Central memory CD4-positive, alpha-beta T cell (primary cell): ENCODE measurements at places on chromosomes 7 and 10.

- DNase-seq = no peak
These were observed 257.3 kb downstream of the TRIL start for GRCh38 chr7:28700790-28701203.

DNA sequence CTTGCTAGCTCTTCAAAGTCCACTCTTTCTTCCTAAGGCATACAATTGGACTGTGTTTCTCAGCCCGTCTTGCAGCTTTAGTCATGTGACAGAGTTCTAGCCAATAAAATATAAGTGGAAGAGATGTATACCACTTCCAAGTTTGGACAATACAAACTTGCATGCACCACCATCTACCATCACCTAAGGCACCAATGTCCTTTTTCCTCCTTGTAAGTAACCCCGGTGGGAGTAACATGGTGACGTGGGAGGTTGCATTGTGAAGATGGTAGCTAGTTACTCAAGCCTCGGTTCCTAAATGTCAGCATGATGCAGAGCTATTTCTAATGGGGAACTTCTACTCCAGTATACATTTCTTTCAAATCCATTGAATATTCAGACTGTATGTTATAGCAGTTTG, 5.3 kb upstream of the CACNB2 start:
- no peak for DNase-seq

DNA sequence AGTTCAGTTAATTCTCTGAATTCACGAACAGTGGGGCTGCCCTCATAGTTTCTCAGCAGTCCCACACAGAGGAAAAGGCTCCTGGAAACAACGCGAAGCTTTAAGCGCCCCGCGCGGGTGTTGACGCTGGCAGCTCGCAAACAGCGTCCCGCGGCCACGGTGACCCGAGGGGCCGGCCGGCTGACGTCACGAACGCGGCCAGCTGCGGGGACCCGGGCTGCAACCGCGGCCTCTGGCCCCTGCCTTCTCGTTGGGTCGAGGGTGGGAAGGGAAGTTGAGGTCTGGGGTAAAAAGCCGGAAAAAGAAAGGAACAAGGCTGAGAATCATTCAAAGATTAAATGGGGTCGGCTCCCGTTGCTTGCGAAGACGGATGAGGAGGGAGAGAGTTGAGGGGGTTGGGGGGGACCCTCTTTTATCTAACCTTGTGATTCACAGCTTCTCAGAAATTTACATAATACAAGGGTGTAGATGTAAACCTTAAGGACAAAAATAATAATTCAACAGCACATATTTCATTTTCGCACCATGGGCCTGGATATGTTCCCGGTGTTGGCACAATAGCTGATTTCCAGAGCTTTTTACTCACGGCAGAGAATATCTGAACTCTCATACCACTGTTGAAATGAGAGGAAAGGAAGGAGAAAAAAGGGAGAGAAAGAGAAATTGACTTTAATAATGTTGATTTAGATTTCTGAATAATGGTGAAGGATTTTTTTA, 7.3 kb upstream of the FEZF1 start:
- DNase-seq = no peak

DNA sequence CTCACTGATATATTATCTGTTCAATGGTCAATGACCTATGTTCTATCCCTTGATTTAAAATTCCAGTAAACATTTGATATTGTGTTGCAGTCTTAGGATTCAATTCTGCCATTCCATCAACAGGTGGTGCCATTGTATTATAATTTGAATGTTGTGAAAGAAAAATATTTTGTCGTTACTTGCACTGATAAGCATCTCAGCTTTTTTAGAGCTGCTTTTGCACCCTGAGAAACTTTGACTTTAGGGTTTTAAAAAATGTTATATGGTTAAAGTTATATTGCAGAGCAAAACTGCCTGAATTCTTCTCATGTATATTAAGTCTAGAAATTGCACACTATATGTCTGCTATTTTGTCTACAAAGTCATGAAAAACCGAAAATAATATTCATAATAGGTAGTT, 18.8 kb upstream of the MINDY3 start:
- DNase-seq = peak; percentile 21

DNA sequence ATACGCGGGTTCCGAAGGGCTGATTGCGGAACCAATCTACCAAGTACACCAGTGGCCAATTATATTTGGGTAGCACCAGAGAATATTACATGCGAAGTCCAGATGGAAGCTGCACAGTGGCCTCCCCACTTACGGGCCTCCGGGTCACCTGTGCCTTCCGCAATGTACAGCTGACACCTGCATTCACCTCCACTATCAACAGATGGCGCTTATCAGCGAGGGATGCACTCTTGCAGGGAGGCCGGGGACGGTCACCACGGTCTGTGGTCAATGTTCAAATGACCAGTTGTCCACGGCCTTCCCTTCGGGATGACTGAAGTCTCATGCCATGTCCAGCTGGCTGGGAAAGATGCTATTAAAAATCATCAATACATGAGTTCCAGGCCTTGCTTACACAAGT, 47.6 kb downstream of the SLIT1 start:
- DNase-seq = no peak

- DNase-seq = no peak
These were observed 995 bp upstream of the CFTR start for GRCh38 chr7:117478836-117479224.

- no peak for DNase-seq
These were observed 68.3 kb downstream of the MINDY3 start for GRCh38 chr10:15791816-15792524.

DNA sequence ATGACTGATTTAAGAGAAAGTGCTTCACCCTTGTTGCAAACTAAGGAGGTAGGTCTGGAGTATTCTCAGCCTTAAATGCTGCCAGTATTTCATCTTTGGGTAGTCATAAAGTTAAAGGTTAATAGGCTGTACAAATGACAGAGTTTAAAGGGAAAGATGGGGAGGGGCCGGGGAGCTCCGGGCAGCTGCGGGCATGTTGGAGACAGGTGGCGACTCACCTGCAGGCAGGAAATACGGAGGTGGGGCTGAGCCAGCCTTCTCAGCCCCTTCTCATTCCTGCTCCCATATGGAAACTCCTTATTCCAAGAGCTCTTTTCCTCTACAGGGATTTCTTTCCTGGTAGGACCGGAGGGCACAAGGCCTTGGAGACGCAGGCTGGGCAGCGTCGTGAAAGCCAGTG, 31.8 kb upstream of the HMX3 start:
- no peak for DNase-seq

GRCh38 chr10:43735907-43736306, 87.2 kb upstream of the ZNF32 start:
- no peak for DNase-seq

GRCh38 chr7:51234139-51234538, 82.5 kb downstream of the COBL start:
- DNase-seq = no peak

- no peak for DNase-seq
These were observed 98.3 kb downstream of the MKLN1 start for GRCh38 chr7:131425992-131426391.

GRCh38 chr10:1516492-1517165, 220.7 kb downstream of the ADARB2 start:
- no peak for DNase-seq

DNA sequence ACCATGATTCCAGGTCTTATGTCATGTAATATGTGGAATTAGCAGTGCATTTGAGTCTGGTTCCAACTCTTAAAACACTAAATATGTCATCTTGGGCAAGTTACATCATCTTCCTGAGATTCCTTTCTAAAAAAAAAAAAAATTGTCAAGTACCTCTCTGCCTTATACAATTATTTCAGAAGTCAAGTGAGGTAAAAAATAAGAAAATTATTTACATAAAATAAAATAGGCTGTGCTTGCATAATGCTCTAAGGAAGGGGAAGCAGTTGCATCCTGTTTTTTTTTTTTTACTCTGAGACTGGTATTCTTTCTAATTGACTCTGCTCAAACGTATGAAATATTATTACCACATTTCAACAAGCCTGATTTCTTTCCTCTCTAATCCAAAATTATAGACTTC, 55.1 kb upstream of the SEMA3A start:
- DNase-seq = no peak

DNA sequence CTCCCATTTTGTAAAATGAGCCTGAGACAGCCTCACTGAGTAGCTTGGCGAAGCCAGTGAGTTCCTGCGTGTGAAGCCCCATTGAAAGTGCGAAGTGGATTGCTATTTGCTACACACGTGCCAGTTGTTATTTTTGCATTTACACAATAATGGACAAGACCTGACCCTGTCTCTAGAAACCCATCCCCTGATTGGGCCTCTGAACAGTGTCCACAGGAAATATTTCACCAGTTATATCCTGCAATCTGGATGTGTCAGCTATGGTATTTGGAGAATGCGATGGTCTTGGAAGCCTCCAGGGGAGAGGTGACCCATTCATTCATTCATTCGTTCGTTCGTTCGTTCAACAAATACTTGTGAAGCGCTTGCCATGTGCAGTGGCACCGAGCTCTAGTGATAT, 37.1 kb downstream of the COL13A1 start:
- no peak for DNase-seq

DNA sequence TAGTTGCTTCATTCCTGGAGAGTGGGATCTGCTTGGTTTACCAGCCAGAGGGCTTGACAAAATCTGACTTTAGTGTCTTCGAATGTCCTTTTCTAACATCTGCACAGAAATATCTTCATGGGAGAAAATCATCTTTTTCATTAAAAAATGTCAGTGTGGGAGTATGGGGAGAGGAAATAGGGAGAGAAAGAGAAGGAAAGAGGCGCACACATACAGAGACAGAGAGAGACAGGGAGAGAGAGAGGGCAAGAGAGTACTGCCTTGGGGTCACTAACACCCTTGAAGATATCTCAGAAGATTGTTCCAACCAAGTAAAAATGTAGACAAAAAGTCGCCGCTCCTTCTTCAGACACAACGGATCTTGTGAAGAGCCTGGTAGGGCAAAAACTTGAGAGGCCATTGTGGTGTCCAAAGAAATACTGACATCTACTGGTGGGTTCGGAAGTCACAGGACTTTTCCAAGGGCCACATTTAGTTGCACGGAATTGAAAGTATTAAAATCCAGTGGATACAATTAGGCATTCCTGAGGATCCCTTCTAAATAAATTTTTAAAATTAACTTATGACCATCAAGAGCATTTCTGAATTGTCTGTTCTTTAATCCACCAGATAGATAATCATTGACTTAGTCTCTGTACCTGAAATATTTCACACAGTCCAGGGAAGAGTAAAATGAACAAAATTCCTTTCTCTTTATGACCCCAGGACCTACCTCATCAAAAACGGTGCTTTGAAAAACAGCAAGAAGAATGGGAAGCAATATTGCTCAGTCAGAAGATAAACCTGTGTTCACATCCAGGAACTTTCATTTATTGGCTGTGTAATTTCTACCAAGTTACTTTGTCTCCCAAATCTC, 29.7 kb downstream of the VIM start:
- DNase-seq = peak; percentile 62

DNA sequence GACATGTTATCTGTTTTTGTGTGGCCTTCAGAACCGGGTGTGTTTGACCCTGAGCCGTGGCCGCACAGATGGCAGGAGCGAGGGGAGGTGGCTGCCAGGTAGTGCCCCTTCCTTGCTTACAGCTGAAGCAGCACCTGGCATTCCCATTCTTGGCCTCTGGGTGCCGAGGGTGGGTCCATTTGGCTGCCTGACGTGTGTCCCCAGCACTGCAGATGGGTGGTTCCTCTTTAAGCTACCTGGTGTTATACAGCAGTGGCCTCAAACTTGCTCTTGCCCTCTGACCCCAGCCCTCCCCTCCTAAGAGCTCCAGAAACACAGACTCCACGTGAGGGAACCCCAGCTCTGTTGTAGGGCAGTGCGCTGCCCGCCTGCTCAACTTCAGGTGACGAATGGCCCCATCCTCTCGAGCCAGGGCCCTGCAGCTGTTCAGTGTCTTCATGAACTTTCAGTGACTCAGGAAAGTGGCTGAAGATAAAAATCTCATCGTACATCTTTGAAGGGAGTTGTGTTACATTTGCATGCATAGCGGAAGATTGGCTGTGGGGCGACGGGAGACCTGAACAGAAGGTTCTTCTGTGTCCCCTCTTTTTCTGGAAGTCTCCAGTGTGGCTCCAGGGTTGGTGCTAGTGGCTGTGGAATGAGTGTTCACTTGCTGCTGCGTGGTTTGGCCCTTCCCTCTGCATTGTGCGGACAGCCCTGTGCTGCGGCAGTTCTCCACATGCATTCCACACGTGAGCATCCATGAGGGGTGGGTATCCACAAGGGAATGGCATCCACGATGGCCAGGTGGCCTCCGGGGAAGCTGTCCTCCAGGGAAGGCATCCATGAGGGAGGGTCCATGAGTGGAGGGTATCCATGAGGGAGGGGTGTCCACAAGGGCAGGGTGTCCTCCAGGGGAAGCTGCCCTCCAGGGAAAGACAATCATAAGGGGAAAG, 91.6 kb downstream of the INPP5A start:
- DNase-seq = no peak

- no peak for DNase-seq
These were observed 202.9 kb downstream of the RPS24 start for GRCh38 chr10:78236416-78237015.

GRCh38 chr10:11282156-11282555, 264.5 kb downstream of the CELF2 start:
- no peak for DNase-seq

GRCh38 chr7:155925682-155926081, 113.4 kb upstream of the SHH start:
- DNase-seq = no peak

DNA sequence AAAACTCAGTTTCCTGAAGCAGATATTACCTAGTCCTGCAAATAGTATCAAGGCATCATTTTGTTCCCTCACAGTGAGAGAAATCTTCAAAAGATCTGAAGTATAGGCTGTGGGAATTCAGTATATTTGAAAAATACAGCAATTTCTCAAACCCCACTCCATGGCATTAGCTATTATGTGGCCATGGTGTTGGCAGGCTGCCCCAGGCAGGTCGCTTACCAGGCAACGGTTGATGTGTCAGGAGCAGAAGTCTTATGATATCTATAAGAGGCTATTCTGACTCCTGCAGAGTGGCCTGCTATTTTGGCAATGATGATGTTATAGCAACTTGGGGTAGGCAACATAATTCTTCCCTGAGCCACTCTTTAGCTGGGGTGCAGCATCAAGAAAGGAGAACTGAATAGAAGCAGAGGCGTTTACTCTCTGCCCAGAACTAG, 187.9 kb downstream of the PLXDC2 start:
- DNase-seq = no peak

- DNase-seq = no peak
These were observed 152.6 kb downstream of the ZMYND11 start for GRCh38 chr10:287814-288213.

DNA sequence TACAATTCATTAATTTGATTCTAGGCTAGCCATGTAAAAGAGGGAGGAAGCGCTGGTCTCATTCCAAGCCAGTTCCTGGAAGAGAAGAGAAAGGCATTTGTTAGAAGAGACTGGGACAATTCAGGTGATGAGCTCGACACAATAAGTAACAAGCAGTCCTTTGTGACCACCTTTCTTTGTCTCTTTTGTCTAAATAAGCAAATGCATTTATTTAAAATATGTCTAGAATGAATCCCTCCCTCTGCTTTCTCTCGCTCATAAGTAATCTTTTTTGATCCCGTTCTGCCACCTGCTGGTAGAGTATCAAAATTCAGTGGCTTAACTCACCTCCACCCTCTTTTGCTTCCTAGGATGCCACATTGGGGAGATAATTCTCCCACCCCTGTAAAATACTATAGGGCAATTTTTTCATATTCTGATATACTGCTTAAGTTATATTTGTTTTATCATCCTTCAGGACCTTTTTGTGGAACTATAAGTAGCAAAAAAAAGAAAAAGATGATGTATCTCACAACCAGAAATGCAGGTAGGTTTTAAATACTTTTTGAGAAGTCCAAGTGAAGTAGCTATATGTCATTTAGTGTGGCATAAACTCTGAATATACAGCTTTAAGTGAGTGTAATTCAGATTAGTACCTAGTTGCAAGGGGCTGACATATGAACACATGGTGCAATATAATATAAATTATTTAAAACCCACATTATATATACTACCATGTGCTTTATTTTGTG, 91.5 kb downstream of the GSDME start:
- peak; percentile 28 for DNase-seq
